ENCODE measurements at places on chromosomes 2 and 18.

DNA sequence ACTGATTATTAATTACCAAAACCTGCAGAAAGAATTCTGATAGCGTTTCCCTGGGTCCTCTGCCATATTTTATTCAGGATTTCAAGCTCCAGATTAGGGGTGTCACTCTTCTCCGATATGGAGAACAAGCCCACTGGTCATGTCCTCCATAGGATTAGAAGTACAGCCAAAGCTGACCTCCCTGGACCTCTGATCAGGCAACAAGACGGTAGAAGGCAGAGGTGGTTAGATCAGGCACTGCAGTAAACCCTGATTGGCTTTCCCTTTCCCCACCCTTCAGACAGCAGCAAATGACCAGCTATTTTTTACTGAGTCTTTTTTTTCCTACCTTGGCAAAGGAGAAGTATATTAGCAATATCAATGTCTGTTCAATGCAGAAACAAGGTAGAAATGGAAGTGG, 37.7 kb downstream of the SPC25 start:
- no peak for DNase-seq

DNA sequence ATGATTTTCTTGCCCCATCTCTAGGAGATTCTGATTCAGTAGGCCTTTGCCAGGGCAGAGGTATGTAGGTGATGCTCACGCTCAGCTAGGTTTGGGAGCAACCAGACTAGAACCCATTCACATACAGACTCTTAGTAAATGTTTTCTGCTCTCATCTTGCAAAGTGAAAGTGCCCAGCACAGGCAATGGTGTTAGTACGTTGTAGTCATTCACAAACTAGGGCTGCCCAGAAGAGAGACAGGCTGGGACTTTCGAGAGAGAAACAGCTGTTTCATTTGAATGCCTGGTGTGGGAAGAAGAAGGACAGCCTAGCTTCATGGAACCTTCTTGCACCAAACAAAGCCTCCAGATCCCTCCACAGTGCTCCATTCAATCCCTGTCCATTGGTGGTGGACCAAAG, 19.4 kb downstream of the DDX18 start:
- DNase-seq, result no peak

DNA sequence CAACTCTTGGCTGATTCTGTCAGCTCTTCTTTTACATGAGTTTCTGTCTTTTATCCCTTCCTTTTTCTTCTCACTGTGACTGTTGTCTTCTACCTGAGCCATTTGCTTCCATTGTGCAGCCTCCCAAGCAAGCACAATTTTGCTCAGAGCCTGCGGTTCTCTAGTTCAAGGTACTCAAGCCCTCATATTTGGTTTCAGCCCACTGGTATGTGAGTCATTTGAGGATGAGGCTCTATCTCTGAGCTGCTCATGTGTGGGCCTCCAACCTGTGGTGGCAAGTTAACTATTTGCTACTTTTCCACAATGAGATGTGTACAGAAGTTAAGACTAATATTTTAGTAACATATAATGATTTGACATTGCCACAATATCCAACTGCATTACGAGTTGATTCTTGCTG, 183.0 kb downstream of the PHLPP1 start:
- no peak for DNase-seq

- DNase-seq, result no peak
Observed at GRCh38 chr2:223744580-223744979, 92.8 kb downstream of the AP1S3 start.

- no peak for DNase-seq
Observed at GRCh38 chr2:240393831-240394410, 41.5 kb upstream of the GPC1 start.

- no peak for DNase-seq
Observed at GRCh38 chr2:231685349-231686191, 22.8 kb upstream of the PTMA start.

DNA sequence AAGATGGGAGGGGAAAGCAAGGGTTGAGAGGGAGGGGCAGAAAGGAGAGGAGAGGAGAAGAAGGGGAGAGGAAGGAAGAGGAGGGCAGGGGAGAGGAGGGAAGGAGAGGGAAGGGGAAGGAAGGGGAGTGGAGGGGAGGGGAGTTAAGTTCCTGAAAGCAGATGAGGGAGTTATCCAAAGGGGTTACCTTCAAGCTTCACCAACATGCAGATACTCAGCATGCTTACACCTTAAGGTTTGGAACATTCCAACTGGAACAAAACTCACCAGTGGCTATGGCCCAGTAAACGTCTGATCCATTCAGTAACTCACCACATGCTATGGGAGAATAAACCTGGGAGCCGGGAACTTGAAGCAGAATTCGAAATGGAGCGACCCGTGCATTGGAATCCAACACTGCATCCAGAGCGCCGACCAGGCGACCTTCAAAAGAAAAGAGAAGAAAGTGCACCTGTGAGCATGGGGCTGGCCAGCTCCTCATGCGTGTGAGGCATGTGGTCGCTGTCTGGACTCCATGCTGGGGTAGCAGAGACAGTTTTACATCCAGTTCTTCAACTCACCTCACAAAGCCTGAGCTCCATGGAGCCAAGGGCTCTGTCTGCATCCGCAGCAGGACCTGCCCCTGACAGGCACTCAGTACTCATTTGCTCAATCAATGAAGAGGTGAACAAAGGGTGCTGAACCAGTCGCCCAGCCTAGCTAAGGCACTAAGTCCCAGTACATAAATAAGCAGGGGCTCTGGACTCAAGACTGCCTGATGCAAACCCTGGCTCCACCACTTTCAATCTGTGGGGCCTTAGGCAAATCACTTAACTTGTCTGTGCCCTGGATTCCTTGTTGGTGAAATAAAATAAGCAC, 61.0 kb downstream of the TBC1D8 start:
- no peak for DNase-seq

- DNase-seq, result no peak
Observed at GRCh38 chr2:165044505-165045303, 89.4 kb upstream of the SLC38A11 start.

GRCh38 chr18:24003903-24004640, 10.5 kb upstream of the TTC39C start:
- DNase-seq, result no peak

DNA sequence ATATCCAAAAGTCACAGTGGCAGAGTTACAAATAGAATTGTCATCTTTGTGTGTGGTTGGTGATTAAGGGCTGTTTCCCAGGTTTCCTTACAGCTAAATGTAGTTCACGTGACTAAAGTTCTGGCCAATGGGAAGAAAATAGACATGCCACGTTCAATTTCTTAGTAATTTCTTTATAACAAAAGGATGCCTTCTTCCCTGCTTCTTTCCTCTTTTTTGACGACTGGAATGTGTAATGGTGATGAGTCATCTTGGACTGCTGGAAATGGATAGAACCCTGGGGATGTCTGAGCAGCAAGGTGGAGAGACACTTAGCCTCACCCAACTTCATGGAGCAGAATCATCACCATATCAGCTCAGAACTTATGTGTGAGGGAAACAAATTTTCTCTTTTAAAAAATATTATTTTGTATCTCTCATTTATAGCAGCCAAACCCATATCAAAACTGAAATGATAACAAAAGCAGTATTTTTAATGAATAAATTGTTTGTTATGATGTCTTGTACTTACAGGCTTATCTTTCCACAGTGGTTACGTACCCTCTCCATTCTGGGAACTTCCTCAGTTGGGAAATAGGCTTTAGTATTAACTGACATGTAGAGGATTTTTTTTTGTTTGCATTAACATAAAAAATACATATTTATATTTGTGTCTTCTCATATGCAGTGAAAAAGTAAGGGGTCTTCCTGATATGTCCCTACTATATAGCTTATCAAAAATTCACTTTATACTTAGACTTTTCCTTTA, 91.1 kb upstream of the CDH2 start:
- no peak for DNase-seq

GRCh38 chr2:65435625-65436168, 3.3 kb upstream of the SPRED2 start:
- peak; percentile 60 for DNase-seq

GRCh38 chr2:158575051-158575635, 118.4 kb downstream of the PKP4 start:
- DNase-seq, result no peak

- DNase-seq, result peak; percentile 45
Observed at GRCh38 chr2:70541481-70542020, 12.1 kb downstream of the TGFA start.

DNA sequence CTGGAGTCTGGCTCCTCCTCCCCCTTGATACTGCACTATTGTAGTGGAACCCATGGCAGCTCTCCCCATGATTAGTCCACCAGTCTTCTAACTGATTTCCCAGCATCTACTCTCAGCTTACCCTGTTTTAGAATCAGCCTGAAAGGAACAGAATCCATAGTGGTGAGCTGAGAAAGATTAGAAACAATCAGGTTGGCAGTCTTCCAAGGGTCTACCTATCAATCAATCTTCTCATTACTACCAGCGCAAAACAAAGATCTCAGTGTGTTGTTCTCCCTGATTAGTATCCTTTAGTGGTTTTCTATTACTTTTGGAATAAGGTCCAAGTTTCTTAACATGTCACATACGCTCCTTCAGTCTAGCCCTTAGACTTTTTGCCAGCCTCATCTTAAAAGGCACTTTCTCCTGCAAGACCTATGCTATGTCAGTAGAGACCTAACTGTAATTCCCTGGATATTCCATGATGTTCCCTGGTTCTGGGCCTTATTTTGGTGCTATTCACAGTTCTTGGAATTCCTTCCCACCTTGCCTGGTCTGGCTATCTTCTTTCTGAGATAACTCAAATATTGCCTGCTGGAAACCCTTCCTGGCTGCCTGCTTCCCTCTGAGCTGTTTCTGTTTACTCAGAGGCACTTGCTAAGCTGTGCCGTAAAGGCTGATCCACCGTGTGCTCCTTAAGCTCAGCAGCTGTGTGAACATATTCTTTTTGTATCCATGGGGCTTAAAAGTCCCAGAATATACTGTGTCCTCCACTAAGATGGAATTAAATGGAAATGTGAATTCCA, 32.6 kb downstream of the LAMA3 start:
- no peak for DNase-seq

DNA sequence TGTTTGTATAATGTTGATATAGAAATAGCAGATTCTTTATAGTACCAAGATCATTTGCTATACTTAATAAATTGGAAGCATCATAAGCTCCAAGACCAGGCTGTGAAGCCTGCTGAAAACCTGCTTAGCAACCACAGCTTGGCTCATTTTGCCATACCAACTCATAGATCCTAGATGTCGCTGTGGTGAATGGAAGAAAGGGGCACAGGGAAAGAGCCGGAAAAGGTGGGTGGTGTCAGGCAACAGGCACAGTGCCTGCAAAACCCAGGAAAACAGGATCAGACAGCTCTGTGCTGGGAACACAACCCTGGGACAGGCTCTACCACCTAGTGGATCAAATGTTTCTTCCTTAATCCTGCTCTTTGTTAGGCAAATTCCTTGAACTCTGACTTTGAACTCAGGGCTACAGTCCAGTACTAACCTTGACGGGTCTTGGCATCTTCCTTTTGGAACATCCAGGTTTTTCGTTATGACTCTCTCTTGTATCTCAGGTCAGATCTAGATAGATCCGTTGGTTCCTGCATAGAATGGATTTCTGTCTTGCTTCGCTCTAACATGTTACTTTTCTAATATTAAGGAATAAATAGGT, 31.6 kb downstream of the TWSG1 start:
- no peak for DNase-seq

- DNase-seq, result no peak
Observed at GRCh38 chr2:120677221-120677620, 58.4 kb upstream of the GLI2 start.

GRCh38 chr2:100662866-100663265, 100.1 kb downstream of the PDCL3 start:
- no peak for DNase-seq

GRCh38 chr2:131056204-131056931, 36.9 kb downstream of the FAM168B start:
- DNase-seq, result no peak

- no peak for DNase-seq
Observed at GRCh38 chr2:37110306-37111212, 26.2 kb downstream of the GPATCH11 start.

- DNase-seq, result no peak
Observed at GRCh38 chr2:118784860-118785259, 62.6 kb downstream of the EN1 start.
